ENCODE measurements at places on chromosomes 13 and 19. TPM values are rescaled to one million over a fixed set of nuclear protein-coding genes. Genes with fewer than 3 reads are reported as not detected.

GRCh38 chr13:31896427-31896826, 135.1 kb upstream of the FRY start:
- DNase-seq = no peak

- no peak for DNase-seq
These were observed 3.2 kb upstream of the POLR2E start for GRCh38 chr19:1098177-1099051.

- DNase-seq = no peak
These were observed at the start of gene SMIM24 for GRCh38 chr19:3480383-3481091. Gene SMIM24, minus strand, starts transcription at chr19:3480525. Its CDS starts 62 bp downstream, at chr19:3480463.

- peak; percentile 45 for DNase-seq
These were observed 60.8 kb upstream of the MYCBP2 start for GRCh38 chr13:77387607-77388200.

- DNase-seq = no peak
These were observed 72.4 kb upstream of the USPL1 start for GRCh38 chr13:30545320-30545719.

GRCh38 chr13:73998631-73999030, 135.6 kb downstream of the KLF12 start:
- no peak for DNase-seq

Gene ZNF45
- 13.1 TPM for total RNA-seq

Gene MAP4K1
- total RNA-seq = 9.8 TPM

Gene PVR
- 14.1 TPM for total RNA-seq

All from lower leg skin (tissue), 4 donors.